ENCODE measurements at places on chromosomes 11 and 22. TPM values are rescaled to one million over a fixed set of nuclear protein-coding genes. Genes with fewer than 3 reads are reported as not detected.

- no peak for DNase-seq
These were observed 7.3 kb upstream of the CTSC start for GRCh38 chr11:88344869-88345268.

DNA sequence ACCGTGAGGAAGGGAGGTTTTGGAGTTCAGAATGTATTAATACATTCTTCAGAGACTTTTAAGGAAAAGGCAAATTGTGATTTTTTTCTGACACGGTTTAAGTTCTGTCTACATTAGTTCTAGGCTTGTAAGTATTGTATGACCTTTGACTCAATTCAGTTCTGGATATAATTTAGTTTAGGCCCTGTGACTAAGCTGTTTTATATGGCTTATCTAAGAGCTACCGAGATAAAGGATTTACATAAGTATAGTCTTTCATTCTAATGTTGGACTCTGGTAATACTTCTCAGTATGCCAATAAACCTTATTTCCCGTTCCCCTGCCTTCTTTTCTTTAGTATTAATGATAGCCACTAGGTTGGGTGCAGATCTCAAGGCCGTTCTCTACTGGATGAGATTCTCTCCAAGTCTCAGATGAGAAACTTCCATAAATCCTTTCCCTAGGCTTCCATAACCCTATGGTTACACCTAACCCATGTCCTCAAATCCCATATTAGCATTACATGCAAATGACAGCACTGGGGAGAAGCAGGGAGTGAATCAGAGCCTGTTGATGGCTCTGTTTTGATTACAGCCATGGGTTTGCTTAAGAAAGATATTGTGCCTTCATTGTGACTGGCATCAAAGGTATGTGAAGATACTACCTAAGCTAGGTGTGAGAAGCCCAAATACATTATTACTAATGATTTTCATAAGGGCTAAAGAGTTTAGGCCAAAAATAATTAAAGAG lies 38.7 kb downstream of the BARX2 start:
- no peak for DNase-seq

GRCh38 chr11:10164621-10165020 lies 129.4 kb downstream of the SBF2 start:
- no peak for DNase-seq

DNA sequence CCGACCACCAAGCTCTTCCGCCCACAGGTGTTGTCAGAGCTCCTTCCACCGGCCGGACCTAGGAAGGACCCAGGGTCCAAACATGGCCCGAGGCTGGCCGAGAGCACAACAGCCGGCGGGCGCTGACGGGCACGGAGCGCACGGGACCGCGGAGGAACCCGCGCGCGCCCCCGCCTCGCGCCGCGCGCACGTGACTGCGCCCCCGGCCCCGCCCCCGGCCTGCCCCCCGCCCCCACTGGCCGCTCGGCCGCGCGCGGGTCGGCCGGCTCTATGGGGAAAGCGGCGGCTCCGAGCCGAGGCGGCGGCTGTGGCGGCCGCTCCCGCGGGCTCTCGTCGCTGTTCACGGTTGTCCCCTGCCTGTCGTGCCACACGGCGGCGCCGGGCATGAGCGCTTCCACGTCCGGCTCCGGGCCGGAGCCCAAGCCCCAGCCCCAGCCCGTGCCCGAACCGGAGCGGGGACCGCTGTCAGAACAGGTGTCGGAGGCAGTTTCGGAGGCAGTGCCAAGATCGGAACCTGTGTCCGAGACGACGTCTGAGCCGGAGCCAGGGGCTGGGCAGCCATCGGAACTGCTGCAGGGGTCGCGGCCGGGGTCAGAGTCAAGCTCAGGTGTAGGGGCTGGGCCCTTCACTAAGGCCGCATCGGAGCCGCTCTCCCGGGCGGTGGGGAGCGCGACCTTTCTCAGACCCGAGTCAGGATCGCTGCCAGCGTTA lies at the start of gene OSBP2:
TSS of gene OSBP2 (plus strand) at position 235 of the 711 bp plus-strand sequence. CDS start at position 271, 36 bp downstream.
- DNase-seq = peak; percentile 45

DNA sequence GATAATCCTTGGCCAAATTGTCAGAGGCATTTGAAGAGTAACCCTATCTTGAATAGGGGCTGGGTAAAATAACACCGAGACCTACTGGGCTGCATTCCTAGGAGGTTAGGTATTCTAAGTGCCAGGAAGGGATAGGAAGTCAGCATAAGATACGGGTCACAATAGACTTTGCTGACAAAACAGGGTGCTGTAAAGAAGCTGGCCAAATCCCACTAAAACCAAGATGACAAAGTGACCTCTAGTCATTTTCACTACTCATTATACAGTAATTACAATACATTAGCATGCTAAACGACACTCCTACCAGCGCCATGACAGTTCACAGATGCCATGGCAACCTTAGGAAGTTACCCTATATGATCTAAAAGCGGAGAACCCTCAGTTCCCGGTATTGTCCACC lies 964 bp upstream of the REXO2 start:
- no peak for DNase-seq

MYOD1 gene
- not detected for total RNA-seq

DNA sequence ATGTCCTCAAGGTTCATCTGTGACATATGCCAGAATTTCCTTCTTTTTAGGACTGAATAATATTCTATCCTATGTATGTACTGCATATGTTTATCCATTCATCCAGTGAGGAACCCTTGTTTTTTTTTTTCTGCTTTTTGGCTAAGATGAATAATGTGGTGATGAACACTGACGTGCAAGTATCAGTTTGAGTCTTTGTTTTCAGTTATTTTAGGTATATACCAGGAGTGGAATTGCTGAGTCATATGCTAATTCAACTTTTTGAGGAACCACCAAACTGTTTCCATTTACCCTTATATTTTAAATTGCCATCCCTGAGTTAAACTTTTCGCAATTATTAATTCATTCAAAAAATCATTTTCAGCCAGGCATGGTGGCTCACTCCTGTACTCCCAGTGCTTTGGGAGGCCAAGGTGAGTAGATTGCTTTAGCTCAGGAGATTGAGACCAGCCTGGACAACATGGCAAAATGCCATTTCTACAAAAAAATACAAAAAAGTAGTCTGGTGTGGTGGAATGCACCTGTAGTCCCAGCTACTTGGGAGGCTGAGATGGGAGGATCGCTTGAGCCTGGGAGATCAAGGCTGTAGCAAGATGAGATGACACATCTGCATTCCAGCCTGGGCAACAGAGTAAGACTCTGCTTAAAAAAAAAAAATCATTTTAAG lies 64.2 kb downstream of the MICAL2 start:
- DNase-seq = peak; percentile 26

- DNase-seq = no peak
These were observed 9.7 kb downstream of the ADAMTS8 start for GRCh38 chr11:130418756-130419155.

PPP1R14B gene
- 20.9 TPM for total RNA-seq

DNA sequence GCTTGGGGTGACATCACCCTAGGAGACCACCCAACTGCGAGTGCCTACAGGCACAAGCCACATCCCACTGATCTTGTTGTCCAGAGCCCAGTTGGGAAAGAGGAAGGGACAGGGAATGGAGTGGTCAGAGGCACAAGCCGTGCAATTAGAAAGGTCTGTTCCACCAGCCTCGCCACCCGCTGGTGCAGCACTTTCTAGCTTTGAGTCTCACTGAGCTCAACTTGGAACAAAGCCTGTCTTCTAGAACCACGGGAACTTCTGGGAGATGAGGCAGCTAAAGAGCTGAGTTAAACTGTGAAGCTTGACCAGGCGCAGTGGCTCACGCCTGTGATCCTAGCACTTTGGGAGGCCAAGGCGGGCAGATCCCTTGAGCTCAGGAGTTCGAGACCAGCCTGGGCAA lies 29.3 kb downstream of the TPBGL start:
- DNase-seq = no peak

GRCh38 chr11:126591966-126592489 lies 236.5 kb downstream of the ST3GAL4 start:
- DNase-seq = no peak

- DNase-seq = no peak
These were observed 8.3 kb downstream of the SSH3 start for GRCh38 chr11:67311556-67312082.

DNA sequence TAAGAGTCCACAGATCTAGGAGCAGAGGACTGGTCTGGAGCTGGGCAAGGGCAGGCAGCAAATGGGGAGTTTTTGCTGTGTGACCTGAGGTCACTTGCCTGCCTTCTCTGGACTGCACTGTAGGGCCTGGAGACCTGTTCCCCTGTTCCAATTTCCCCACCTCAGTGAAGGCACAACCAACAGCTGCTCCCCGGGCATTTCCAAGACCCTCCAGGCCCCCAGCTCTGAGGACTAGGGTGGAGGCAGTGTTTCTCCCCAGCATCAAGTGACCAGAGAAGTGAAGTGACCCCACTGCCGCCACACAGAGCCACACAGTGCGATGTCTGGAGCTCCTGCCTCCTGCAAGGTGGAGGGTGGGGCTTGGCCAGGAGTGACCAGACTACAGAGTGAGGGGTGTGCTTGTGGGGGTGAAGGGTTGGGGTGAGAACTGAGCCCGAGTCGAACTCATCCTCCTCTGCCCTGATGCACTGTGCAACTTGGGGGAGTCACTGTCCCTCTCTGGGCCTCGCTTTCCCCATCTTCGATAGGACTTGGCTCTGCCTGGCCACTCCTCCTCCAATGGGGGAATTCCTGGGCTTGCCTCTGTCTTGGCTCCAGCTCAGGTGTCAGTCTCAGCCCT lies 21.6 kb downstream of the P2RY2 start:
- no peak for DNase-seq

- no peak for DNase-seq
These were observed 132.9 kb upstream of the BLID start for GRCh38 chr11:122248939-122249338.

AQP11 gene
- 0.27 TPM for total RNA-seq

DNA sequence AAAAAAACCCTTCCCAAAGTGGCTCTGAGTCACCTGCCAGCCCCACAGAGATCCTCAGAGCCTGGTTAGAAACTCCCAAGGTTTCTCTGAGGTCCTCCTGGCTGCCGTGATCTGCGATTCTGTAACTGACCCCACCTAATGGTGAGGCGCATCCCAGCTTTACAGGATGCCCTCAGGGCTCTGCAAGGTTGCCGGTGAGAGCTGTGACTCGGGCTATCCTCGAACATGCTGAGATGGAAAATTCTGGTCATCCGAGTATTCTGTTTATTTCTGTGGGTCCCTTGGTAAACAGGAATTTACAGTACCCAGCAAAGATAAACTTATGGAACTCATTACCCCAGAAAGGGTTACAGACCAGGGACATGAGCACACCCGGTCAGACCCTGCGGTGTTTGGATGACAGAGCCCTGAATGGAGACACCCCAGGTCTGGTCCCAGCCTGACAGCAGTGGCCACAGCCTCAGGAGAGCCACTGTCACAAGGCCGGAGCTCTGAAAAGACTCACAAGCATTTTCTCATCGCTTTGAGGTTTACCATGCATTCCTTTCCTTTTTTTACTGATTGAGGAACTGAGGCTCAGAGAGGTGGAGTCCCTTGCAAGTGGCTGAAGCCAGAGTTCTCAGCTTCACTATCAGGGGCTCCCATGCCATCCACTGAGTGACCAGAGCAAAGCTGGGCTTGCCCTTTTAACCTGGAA lies 22.2 kb downstream of the LIF start:
- DNase-seq = no peak

DNA sequence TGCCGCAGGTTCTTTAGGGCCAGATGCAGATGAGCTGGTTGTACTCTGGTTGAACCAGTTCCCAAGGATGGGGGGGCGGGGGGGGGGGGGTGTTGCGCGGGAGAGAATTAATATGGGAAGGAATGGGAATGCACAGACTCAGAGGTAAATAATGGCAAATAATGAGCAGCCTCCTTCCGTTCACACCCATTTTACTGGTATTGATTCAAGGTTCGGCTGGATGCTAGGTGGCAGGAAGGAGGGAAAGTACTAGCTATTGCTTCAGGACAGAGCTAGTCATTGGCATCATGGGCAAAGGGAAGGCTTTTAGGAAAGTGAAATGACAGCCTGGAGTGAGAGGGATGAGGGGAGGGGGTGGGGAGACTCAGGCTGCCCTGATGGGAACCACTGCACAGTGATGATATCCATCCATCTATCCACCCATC lies at the start of gene VSTM5:
TSS of gene VSTM5 (minus strand) at position 25 of the 425 bp plus-strand sequence. CDS start 116 bp downstream, outside the sequence.
- DNase-seq = no peak

DNA sequence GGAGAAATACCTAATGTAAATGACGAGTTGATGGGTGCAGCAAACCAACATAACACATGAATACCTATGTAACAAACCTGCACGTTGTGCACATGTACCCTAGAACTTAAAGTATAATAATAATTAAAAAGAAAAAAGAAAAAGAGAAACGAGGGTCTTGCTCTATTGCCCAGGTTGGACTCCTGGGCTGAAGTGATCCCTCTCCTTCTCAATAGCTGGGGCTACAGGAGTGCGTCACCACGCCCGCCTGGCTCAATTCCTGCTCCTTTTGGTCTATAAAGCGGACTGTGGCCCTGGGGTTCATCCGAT lies 521 bp upstream of the PTS start:
- DNase-seq = no peak

BIRC3 gene
- total RNA-seq = 128 TPM

RIBC2 gene
- 0.59 TPM for total RNA-seq

DNA sequence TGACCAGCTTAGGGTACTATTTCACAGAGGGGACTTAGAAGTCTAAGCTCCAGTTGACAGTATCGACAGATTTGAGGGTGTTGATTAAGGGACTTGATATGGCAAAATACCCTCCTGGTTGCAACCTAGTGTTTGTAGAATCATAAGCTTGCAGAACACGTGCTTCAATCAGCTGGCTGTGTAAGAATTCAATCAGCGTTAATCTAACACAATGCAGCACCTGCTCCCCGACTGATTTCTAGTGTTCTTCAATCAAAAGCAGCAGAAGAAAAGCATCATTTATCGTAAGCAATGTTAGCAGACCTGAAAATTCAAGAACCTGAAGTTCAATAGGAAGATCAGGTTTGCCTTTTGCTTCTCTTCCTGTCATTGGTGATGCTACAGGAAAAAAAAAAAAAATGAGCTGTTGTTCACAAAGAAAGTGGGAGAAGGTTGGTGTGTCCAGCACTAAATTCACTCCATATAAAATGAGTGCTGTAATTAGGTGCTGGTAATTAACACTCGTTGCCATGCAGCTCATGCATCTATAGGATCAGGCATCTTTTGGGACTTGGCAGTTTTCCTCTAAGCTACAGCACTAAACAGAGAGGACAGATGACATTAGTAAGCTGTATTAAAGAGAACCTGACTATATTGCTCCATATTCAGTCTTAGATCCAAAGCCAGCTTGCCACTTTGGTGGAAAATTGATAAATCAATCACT lies 840.3 kb downstream of the OPCML start:
- DNase-seq = no peak

XNDC1N gene
- total RNA-seq = 14.6 TPM

All from naive thymus-derived CD4-positive, alpha-beta T cell (primary cell).